ENCODE measurements at places on chromosomes 12 and 14. TPM values are rescaled to one million over a fixed set of nuclear protein-coding genes. Genes with fewer than 3 reads are reported as not detected.

ALDH1L2 gene
- polyA plus RNA-seq: 0.23 TPM

- DNase-seq: no peak
Observed at GRCh38 chr12:20514598-20514997, 146.3 kb downstream of the PDE3A start.

DNA sequence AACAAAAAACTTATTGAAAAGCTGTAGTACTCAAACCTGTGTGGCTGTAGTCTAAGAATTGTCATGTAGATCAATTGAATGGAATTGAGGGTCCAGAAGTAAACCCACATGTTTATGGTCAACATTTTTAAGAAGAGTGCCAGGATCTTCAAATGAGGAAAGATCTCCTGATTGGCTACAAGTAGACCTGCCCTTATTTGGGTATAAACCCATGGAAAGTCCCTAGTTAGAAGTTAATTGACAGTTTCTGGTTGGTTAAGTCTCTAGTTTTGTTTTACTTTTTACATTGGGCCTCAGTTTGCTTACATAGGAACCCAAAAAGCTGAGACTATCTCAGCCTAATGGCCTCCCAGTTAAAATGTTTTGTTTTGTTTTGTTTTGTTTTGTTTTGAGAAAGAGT lies 91.9 kb upstream of the RESF1 start:
- DNase-seq: no peak

FAM90A1 gene
- polyA plus RNA-seq: 0.41 TPM

GRCh38 chr12:131030472-131031328 lies 77.0 kb downstream of the ADGRD1 start:
- DNase-seq: no peak

DNA sequence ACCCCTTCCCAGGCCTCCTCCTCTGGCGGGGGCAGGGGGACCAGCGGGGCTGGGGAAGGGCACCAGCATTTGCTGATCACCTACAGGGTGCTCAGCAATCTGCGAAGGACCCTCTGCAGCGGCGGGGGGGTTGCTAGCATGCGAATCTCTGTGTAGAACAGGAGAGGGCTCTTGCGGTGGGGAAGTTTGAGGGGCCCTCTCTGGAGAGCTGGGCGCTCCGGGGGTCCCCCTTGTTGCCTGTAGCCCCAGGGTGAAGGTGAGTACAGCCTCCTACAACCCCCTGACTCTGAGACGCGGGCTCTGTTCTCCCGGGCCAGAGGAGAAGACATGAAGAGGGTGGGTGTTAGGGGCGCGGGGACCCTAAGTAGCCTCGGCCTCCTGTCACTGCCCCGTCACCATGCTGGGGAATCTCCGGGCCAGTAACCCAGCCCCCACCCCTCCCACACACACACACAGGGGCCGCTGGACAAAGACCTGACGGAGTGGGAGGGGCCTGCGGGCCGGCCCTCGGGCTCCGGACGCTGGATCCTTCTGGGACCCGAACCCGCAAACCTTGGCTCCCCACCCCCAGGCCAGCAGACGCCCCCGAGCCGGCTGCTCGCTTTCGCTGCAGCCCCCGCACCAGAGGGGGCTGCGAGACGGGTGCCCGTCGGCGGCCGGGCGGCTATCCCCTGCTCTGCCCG lies 734 bp downstream of the FIGNL2 start:
- DNase-seq: no peak

DNA sequence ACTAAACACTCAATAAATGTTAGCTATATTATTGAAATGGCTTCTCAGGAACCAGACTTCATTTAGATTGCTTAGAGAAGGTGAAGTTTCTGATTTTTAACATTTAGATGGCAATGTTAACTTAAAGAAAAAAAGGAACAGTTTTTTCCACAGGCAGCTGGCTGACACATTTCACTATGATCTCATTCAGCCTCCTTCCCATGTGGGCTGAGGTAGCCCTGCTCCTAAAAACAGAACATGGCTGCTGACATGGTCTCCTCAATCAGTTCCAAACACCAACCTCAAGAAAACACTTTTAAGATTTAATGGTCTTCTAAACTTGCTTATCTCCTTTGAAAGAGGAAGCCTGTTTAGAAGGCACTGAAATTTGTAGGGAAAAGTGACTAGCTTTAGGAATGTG lies 23.8 kb downstream of the GNS start:
- no peak for DNase-seq

DEGS2 gene
- polyA plus RNA-seq: 11.9 TPM

DNA sequence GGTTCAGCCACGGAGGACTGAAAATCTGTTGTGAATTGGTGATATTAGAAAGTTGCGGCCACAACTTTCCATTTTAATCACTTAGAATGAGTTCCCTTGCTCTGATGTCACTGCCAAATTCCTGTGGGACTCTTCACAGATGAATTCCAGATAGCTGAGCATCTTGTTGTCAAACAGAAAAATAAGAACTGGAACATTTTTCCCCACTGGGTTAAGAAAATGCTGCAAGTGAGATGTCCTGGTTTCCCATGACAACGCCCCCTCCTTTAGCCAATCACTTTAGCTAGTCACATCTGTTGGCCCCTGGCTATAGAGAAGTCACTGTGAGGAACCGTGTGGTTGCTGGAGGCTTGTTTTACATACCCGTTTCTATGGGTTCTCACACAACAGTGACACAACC lies 135.9 kb downstream of the KTN1 start:
- peak; percentile 79 for DNase-seq
